Ammon's horn (tissue), 1 donor: ENCODE measurements at places on chromosomes 7 and 10.

DNA sequence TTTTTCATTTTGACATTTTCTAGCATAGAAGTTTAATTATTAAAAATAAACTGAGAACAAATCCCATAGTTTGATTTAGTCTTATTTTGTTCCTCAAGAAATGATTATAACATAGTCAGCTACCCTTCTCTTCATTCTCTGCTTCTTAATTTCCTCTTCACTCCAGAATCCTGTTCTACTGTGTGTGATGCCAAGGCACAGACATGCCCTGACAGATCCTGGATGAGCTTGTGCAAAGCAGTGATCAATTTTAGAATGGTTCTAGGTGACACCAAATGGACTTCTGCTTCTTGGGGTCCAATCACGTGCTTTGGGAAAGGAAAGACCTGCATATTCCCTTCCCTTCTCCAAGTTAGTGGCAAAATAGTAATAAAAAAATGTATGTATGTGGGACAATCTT is 665.6 kb downstream of the MAGI2 start:
- no peak for DNase-seq

DNA sequence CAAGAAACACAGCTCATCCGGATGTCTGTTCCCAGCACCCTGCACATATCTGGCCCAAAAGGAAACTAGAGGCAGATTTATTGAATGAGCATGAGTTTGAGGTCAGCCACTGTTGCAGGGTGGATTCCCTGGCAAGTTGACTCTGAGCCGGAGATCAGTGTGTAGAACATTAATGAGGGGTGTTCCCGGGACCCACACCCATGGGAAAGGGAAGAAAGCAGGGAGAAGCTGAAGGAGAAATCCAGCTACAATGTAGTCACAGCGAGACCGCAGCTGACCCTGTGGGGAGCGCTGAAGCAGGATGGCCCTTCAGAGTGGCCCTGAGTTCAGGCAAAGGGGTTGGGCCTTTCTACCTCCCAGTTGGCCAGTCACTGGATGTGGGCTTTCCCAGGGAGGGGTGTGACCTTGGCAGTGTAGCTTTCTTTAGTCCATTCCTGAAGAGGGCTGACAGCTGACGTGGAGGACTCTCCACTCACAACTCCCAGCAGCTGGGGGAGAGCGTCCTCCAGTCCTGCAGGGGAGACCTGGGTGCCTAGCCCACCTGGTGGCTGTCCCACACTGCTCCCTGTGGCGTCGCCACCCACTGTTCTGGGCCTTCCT is 324.2 kb upstream of the ZMIZ1 start:
- no peak for DNase-seq

GRCh38 chr7:36273836-36274235 is 115.8 kb upstream of the ANLN start:
- no peak for DNase-seq

DNA sequence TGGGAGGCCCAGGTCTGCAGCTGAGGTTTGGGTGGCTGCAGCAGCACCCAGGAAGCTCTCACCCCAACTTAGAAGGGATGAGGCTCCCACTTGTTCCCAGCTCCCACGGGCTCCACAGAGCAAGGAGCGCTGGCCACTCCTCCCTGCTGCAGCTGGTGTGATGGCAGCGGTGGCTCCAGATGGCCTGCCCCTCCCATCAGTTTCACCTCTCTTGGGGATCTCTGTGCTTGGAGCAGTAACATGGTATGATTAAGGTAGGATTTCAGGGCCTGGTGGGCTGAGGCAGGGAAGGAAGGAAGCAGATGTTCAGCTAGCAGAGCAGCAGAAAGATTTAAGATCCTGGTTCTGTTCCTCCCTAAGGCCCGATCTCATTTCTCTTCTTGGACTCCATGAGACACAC is 66.8 kb upstream of the KIF5B start:
- DNase-seq: no peak

GRCh38 chr7:134828361-134828760 is 48.9 kb downstream of the CALD1 start:
- no peak for DNase-seq

DNA sequence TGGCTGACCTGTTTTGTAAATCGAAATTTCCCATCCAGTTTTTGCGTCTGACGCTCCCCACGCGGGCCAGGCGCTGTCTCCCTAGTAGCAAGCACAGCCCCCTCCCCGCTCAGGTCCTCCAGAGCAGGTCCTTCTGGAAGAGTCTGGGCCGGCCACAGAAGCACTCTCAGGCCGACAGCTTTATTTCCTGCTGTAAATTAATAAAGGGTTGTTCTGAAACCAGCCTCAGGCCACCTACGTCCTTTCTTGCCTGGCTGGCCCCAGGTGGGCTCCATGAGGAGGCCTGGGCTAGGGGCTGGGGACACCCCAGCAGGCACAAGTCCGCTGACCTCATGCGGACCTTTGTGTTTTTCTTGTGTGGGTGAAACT is 35.2 kb downstream of the CAMK2B start:
- no peak for DNase-seq

- no peak for DNase-seq
Measured at GRCh38 chr7:80967917-80968297, 49.1 kb upstream of the SEMA3C start.

DNA sequence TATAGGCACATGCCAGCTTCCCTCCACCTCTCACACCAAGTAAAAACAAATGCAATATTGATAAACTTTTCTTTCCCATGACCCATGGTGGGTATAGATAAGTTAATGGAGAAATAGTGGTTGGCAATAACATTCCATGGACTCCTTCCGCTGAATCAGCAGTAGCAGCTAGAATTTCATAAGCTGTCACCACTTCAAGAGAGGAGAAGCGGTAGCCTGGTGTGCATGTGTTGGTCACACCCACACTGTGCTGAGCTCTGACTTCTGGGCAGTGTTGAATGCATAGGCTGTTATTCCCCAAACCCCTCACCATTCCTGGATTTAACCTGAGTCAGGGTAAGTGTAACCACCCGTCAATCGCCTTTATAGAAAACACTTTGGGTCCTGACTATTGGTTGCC is 32.5 kb upstream of the BMPER start:
- DNase-seq: no peak

DNA sequence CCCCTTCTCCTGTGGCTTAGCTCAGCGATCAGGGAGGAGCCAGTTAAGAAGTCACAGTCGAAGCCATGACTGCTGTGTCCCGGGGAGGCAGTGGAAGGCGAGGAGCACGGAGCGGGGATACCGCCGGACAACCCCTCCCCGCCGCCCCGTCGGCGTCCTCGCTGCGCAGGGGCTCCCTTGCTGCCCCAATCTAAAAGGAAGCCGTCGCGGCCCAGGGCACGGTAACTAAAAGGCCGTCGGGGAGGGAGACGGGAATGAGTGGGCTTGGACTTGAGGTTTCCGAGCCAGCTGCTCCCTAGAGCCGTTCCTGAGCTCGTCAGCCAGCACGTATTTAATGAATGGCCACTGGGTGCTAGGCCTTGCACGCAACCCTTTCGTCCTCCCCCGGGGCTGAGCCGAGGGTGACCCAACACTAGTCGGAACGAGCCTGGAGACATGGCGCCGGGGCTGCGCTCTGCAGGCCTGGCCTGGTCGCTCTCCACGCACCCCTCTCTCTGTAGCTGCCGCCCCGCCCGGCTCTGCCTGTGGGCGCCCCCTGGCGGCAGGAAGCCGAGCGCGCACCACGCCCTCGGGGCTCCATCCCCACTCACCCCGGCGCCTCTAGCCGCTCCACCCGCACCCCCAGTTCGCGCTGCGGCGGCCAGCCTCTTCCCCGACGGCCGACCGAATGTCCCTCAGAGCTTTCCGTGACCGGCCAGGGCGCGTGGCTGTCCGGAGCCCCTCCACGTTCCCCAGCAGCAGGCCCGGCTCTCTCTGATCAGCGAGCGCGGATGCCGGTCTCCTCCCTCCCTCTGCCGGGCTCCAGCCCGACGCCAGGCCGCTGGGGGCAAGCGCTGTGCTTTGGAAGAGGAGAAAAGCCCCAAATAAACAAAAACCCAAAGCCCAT is 29.3 kb upstream of the KCNK18 start:
- peak; percentile 73 for DNase-seq

GRCh38 chr7:122143376-122143750 is 686 bp downstream of the AASS start:
- peak; percentile 45 for DNase-seq

DNA sequence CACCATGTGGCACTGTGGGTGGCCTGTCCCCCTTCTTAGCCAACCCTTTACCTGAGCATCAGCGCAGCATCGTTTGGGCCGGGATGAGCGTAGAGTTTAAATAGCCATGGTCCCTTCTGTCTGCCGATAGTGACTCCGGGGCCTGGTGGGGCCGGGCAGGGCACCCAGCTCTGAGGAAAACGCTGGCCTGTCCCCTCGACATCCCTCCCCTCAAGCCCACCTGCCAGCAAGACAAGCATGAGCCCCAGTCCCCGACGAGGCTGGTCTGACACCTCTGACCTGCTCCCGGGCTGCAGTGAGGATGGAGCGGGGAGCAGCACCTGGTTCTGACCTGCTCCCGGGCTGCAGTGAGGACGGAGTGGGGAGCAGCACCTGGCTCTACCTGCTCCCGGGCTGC is 31.1 kb upstream of the CNPY1 start:
- no peak for DNase-seq

GRCh38 chr10:73872190-73872710 is 2.1 kb downstream of the CAMK2G start:
- peak; percentile 57 for DNase-seq

- DNase-seq: no peak
Measured at GRCh38 chr10:119755446-119755845, 29.6 kb downstream of the INPP5F start.

- no peak for DNase-seq
Measured at GRCh38 chr7:23105086-23105643, 420 bp upstream of the KLHL7 start.
